ENCODE measurements at places on chromosomes 2 and 18.

- DNase-seq: no peak
These were observed 62.5 kb upstream of the PAPOLG start for GRCh38 chr2:60693551-60693950.

DNA sequence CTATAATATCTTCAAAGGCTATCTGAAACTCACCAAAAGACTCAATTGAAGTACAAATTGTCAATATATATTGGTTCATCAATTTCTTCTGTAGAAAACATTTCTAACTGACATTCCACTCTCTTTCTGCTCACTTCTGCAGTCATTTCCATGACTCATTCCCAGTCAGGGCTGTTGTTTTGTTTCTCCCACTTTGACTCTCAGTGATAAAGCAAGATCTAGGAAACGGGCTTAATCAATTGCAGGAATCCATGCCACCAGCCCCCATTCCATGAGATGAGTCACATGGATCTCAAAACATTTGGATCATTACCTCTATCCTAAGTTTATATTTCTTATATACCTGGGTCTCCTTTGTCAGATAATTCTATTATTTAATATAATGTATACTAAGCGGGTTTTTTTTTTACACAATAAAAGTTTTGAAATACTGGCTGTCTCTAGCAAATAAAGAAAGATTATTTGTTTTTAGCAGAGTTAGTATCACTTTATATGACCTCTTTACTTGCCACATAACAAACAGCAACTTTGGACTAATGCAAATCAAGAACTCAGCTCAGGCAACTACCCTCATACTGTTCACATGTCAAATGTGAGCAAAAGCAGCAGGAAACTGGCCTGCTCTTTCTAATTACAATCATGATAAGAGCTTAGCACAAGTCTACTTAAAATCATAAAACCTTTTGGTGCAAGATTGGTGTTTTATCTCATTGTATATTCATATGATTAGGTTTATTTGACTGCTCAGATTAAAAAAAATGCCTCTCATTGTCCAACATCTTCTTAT lies 251.1 kb upstream of the PIK3C3 start:
- no peak for DNase-seq

GRCh38 chr2:48728295-48728694 lies 27.2 kb downstream of the LHCGR start:
- DNase-seq: no peak

DNA sequence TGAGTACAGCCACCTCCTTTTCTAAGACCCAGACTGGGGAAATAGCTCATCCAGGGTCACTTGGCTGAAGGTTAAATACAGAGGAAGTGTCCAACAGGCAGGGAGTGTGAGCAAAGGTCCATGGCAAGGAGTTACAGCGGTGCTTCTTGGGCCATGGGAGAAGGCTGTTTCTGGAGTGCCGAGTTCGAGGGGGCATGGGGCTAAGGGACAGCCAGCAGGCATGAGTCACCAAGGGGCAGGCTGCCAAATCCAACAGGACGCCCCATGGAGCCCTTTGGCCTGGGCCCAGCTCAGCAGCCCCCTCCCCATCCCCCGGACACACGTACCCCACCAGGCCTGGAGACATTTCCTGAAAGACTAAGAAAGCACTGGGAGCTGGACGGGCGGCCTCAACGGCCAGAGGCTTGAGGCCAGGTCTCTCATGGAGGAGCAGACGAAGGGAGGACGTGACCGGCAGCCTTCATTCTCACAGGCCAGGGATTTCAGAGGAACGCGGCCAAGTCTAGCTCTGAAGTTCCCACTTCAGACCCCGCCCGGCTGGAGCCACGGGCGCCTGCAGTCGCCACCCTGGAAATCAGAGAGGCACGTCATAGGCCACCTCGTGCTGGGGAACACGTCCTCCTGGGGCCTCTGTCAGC lies 160.4 kb downstream of the SMAD7 start:
- no peak for DNase-seq

DNA sequence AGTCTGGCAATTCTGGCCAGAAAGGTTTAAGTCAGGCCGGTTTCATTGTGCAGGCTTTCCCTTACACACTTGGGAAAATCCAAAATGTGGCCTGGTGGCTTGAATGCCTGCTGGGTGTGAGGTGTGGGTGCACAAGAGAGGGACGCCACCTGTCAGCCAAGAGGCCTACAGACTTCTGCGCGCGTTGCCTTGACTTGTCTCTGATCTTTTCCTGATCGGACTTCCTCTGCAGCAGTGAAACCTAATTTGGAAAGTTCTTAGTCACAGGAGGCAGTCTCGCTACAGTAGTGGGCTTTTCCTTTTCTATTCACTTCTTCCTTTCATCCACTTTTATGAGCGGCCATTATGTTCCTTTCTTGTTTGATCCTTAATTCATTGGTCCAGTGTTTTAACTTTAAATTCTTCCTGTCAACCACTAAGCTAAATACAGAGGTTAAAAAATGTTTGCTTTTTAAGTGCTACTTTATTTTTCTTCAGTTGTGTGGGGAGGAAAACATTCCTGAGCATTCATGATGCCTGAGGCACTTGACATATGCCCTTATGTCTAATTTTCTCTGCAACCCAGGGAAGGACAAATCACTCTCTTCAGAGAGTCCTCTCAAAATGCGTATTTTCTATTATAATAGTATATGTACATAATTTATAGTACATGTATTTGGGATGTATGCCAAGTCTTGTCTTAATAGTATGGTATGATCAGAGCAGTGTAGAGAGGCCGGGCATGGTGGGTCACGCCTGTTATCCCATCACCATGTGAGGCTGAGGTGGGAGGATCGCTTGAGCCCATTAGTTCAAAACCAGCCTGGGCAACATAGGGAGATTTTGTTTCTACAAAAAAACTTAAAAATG lies 128.9 kb downstream of the WDSUB1 start:
- DNase-seq: no peak

- no peak for DNase-seq
These were observed 106.9 kb downstream of the GFPT1 start for GRCh38 chr2:69279931-69280681.

GRCh38 chr2:8234253-8234652 lies 447.6 kb upstream of the ID2 start:
- peak; percentile 94 for DNase-seq

GRCh38 chr18:65206551-65207260 lies 544.1 kb upstream of the CDH7 start:
- DNase-seq: no peak

GRCh38 chr2:180829261-180829660 lies 151.1 kb upstream of the UBE2E3 start:
- DNase-seq: no peak

GRCh38 chr2:205187731-205188130 lies 494.6 kb upstream of the NRP2 start:
- no peak for DNase-seq

DNA sequence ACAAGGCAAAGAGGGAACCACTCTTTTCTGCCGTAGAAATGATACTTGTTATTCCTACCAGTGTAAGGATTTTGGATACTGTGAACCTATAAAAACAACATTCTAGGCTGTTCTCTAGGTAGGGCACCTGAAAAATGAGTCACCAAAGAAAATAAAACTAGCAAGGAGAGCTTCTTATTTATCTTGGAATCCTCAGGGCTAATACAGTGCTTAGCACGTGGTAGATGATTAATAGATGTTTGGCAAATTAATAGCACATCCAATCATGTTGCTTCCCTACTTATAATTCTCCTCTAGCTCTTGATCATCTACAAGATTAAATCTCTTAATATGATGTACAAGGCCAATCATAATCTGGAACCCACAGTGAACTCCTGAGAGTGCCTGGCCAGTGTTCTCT lies 73.1 kb downstream of the AAK1 start:
- DNase-seq: no peak

GRCh38 chr18:22946846-22947245 lies 13.7 kb downstream of the RBBP8 start:
- DNase-seq: no peak

- DNase-seq: no peak
These were observed 59.5 kb upstream of the YWHAQ start for GRCh38 chr2:9690252-9690651.

- no peak for DNase-seq
These were observed 223.9 kb downstream of the MBD5 start for GRCh38 chr2:148244593-148245292.

DNA sequence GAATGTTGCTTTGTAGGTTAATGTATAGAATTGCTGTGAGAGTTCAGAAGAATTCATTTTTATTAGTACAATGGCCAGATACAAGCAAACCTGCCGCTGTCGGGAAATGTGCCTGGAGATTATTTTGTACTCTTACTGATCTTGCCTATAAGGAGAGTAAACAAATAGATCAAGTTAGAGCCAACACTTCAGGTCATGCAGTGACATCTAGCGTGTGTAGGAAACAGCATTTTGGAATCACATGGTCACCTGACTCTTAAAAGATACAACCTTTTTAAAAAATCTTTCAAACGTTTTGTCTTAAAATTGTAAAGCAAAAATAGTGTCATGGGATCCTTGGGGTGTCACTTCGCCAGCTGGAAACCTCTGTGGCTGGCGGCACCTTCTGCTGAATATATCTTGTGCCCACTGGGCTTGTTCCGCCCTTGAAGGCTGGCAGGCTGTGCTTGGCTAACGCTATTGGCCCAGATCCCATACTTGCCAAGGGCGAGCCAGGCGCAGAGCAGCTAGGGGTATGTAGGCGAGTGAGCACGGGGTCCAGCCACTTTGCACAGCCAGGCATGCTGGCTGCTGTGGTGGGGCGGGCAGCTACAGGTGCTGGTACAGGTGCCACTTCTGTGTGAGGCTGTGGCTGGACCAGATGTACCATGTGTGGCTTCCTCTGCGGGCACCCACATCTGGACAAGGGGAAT lies 19.5 kb upstream of the RPRM start:
- no peak for DNase-seq

GRCh38 chr2:27323596-27324285 lies 844 bp upstream of the MPV17 start:
- DNase-seq: no peak

DNA sequence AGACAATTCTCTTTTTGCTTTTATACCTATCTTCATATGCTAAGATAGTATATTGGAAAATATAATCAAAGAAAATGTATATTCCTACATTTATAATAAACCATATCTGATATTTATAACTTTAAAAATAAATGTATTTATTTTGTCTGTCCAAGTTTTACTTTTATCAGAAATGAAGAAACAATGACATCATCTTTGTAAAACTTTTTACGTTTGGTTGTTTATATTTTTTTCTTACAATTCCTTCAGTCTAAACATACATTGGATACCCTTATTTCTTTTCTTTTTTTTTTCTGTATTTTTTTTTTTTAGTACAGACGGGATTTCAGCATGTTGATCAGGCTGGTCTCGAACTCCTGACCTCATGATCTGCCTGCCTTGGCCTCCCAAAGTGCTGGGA lies 1577.0 kb upstream of the SLC39A10 start:
- DNase-seq: no peak

DNA sequence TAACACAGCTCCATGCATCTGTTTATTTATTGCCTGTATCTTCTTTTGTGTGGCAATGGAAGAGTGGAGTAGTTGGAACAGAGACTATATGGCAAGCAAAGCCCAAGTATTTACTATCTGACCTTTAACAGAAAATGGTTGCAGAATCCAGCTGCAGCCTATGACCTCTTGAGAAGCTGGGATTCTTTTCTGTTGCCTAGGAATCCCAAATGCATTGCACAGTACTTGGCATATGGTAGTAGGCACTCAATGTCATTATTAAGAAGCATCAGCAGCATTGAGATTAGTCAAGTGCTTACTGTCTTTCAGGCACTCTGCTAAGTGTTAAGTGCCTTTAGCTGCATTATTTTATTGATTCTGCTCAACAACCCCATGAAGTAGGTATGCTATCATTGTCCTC lies 331.6 kb downstream of the CCDC85A start:
- DNase-seq: no peak

DNA sequence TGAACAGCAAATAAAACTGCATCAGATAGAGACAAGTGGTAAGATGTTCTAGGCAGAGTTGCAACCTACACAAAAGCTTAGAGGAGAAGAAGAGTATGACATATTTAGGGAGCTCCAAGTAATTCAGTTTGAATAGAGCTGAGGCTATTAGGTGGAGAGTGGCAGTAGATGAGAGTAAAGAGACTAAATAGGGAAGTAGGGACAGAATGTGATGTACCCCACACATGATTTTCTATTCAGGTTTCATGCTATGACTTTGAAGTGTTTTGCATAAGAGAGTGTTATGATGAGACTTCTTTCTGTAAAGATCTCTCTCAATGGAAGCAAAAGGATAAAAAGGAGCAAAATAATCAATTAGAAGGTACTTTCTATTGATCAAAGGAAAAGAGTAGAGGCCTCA lies 206.8 kb upstream of the ERBB4 start:
- DNase-seq: no peak

- DNase-seq: no peak
These were observed 166.2 kb downstream of the SH3RF3 start for GRCh38 chr2:109295070-109295780.

GRCh38 chr2:174752403-174753037 lies 11.8 kb downstream of the CHRNA1 start:
- no peak for DNase-seq

GRCh38 chr2:225008935-225009334 lies 33.3 kb downstream of the DOCK10 start:
- DNase-seq: no peak

DNA sequence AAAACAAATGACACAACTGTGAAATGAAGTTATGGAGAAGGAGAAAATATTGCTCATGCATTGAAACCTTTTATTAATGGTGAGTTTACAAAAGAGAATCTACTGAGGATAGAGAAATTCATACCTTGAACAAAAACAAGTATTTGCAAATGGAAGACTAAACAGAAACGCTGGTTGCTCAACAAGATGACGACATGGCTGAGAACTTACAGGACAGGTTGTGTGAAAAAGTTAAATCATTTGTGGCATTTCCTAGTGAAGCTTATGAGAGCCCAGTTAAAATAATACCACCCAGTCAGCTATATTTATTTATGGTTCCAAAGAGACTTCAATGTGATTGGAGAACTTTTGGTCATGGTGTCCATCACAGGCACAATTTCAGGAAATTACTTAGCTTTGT lies 148.6 kb upstream of the PKDCC start:
- no peak for DNase-seq

GRCh38 chr18:56307354-56308170 lies 330.8 kb downstream of the TXNL1 start:
- no peak for DNase-seq

DNA sequence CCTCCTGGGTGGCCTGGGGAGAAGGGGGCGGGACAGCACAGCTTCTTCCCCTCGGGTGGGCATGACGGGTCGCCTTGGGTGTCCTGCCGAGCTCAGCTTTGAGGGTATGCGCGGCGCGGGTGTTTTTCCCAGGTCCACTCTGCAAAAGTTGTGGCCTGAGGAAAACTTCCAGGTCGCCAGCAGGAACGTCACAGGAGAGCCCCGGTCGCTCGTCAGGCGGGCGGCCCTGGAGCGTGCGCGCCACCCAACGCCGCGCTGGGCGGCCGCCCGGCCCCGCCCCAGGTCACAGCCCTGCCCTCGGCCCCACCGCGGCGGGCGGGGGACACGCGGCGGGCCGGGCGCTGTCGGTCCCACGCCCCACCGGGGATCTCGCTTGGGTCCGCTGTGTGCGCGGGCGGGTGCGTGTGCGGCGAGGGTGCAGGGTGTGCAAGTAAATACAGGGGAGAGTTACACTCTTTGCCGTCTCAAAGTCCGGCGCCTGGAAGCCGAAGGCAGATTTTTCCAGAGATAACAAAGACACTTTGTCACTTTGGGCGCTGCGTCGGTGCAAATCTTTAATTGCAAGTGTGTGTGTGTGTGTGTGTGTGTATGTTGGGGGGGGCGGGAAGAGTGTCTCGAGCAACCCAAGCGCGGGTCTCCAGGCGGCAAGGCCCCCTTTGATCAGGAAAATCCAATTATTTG lies 616 bp upstream of the SP5 start:
- no peak for DNase-seq

GRCh38 chr18:63074981-63075404 lies 244.6 kb downstream of the BCL2 start:
- DNase-seq: peak; percentile 36
